Endothelial cell (in vitro differentiated cells): ENCODE measurements at places on chromosomes 11 and 22.
A peak's percentile ranks its signal among the peaks of the same experiment; 100 is the strongest.

DNA sequence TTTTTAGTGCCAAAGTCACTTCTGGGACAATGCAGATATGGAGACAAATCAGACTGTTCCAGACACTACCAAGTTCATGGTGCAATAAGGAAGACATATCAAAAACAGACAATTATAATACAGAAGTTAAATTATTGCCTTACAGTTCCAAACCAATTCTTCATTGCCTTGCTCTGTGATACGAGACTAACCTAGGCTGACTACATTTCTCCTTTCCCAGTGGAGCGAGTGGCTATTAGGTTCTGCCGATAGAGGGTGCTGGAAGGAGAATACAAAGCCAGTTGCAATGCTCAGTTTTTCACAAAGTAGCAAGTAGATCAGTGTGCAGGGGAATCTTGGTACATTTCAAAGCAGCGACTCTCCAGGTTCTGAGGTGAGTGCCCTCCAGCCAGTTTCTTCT, 67.8 kb downstream of the FAM168A start:
- DNase-seq = peak; percentile 7
- no peaks in the 10 kb centered on the region for H3K36me3 ChIP-seq
- H3K27ac ChIP-seq = no peak overlapping the region
- no peaks in the 10 kb centered on the region for H3K27me3 ChIP-seq
- H3K4me3 ChIP-seq = no peak overlapping the region

DNA sequence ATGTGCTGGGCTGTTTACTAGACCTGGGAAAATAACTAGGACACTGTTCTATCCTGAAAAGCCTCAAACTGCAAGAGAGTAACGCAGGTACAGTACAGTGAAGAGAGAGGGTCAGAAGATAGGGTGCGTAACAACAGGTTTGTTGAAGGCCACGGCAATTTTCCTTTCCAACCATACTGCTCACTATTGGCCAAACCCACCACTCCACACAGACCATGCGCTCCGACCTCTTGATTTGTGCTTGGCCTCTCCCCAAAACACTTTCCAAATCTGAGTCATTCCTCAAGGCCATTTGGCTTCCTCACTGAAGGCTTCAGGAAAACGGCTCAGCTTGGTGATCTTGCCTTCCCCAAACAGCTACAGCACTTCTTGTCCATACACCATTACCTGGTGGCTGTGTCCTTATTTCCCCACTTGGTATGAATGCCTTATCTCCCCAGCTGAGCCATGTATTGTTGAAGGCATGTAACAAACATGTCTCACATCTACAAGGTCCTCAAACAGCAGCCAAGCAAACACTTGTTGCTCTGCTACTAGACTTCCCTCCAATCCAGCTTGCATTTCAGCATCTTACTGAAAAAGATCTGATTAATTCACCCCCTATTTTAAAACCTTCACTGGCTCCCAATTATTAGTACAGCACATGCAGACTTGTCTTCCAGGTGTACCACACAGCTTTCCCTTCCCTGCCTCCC, 40.9 kb downstream of the TCF20 start:
- H3K27me3 ChIP-seq = no peaks in the 10 kb centered on the region
- DNase-seq = no peak
- H3K36me3 ChIP-seq = no peaks in the 10 kb centered on the region
- H3K4me1 ChIP-seq = peaks cover 18% of the 10 kb centered on the region
- no peak overlapping the region for H3K4me3 ChIP-seq
- H3K27ac ChIP-seq = no peak overlapping the region

DNA sequence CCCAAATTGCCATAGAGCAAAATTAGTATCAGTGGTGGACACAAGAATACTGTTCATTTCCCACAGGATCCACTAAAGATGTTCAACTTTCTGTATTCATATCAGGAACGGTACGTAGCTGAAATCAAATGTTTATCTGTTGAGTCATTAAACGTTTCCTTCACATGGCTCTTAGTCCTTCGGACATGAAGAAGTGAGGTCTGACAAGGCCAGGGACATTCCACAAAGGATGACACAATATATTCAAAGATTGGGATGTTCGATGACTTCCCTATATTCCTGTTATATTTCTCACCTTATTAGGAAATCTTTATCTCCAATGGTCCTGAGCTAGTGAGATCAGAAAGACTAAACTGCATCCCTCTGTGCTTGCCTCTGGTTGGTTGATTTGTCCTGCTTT, 129.0 kb downstream of the ETS1 start:
- no peak overlapping the region for H3K27ac ChIP-seq
- peaks cover 12% of the 10 kb centered on the region for H3K4me1 ChIP-seq
- DNase-seq = no peak
- peaks cover 51% of the 10 kb centered on the region for H3K36me3 ChIP-seq

DNA sequence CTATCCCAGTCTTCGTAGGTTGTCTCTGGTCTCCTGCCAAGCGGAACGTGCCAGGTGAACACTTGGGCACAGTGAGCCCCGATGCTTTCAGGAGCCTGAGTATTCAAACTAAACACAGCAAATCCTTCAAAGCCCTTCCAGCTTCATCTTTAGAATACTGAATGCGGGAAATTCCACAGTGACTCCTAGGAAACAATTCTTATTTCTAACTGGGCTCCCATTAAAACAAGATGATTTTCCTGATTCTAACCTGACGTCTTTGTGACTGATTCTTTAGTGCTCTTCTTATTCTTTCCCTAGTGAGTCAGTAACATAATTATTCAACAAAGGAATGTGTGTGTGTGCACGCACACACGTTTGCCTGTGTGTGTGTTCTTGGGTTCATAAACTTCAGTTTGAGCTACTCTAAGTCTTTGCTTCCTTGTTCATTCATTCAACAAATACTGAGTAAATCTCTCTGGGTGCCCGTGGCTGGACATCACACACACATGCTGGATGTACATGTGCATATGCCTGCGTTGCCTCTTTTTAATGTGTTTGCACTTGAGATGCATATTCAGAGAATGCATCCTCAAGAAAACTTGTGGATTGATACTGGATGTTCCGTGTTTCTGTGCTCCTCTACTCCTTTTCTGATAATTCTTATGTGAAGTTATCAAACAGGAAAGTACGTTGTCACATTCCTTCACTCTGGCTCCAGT, 134.5 kb downstream of the WNT7B start:
- peaks cover 2% of the 10 kb centered on the region for H3K27me3 ChIP-seq
- no peak overlapping the region for H3K27ac ChIP-seq
- DNase-seq = no peak
- H3K4me1 ChIP-seq = peaks cover 20% of the 10 kb centered on the region
- H3K4me3 ChIP-seq = no peak overlapping the region
- H3K36me3 ChIP-seq = peaks cover 8% of the 10 kb centered on the region

GRCh38 chr11:19553683-19554333, 158.8 kb upstream of the NAV2 start:
- H3K27me3 ChIP-seq = peaks cover 5% of the 10 kb centered on the region
- H3K4me1 ChIP-seq = peaks cover 8% of the 10 kb centered on the region
- no peak overlapping the region for H3K4me3 ChIP-seq
- peak; percentile 85 for DNase-seq
- no peak overlapping the region for H3K27ac ChIP-seq
- no peaks in the 10 kb centered on the region for H3K36me3 ChIP-seq

GRCh38 chr11:124843616-124843910, 21.7 kb upstream of the ROBO3 start:
- peaks cover 25% of the 10 kb centered on the region for H3K27me3 ChIP-seq
- peaks cover 8% of the 10 kb centered on the region for H3K4me1 ChIP-seq
- H3K27ac ChIP-seq = no peak overlapping the region

- H3K27me3 ChIP-seq = peaks cover 10% of the 10 kb centered on the region
- no peak overlapping the region for H3K27ac ChIP-seq
- peaks cover 19% of the 10 kb centered on the region for H3K4me1 ChIP-seq
- no peak for DNase-seq
- no peak overlapping the region for H3K4me3 ChIP-seq
Observed at GRCh38 chr11:119615003-119615881, 113.8 kb downstream of the NECTIN1 start.

DNA sequence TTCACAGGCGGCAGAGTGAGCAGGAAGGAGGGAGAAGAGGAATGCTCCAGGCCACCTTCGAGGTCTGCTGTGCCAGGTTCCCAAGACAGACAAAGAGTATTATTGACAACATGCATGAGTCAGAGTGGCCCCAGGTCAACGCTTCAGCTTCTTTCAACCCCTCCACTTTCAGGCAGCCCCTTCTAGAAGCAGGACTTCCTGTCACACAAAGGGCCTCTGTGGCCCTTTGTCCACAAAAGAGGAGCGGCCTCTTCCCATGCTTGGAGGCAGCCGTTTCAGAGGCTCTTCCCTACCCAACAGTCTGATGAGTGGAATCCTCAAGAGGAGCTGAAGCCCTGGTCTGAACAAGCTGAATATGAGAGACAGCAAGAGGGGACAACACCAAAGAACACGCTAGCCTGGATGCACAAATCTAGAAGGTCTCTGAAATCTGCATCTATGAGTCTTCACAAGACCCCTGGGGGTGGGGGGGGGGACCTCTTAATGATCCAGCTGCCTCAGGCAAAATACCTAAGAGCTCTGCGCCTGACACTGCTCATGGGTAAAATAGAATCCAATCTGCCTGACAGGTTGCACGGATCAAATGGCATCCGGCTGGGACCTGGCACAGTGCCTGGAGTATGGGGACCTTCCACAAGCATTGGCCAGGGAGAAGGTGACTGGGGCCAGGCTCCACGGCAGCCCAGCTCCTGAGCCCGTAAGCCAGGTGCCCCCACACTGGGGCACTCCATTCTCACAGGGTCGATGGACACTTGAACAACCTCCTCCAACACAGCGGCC, 67.5 kb downstream of the PACSIN2 start:
- H3K4me1 ChIP-seq = peaks cover 55% of the 10 kb centered on the region
- H3K27me3 ChIP-seq = peaks cover 15% of the 10 kb centered on the region
- H3K36me3 ChIP-seq = peaks cover 19% of the 10 kb centered on the region
- no peak for DNase-seq
- peak overlapping the region; percentile 73 for H3K4me3 ChIP-seq
- H3K27ac ChIP-seq = peak overlapping the region; percentile 68
